ENCODE measurements at places on chromosomes 6 and 20. TPM values are rescaled to one million over a fixed set of nuclear protein-coding genes. Genes with fewer than 3 reads are reported as not detected.

Gene SLC22A3
- 0.71 TPM for total RNA-seq

DNA sequence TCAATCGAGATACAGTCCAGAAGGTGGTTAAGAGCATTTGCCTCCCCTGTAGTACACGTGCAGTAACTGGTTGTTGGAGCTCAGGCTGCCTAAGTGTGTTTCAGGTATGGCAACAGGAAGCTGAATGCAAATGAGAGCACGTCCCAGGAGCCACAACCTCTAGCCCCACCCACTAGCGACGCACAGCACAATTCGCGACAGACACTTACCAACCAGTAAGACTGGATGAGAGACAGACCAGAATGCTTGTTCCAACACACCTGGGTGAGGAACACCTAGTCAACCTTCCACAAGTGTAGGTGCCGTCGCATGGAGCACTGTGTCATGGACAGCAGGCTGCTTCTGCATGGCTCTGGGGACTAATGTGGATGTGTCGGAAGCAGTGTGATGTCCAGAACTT, 7.2 kb upstream of the SERPINB1 start:
- DNase-seq: no peak

- DNase-seq: no peak
These were observed 180.7 kb downstream of the FNDC1 start for GRCh38 chr6:159349915-159350314.

GRCh38 chr20:6467562-6467961, 299.9 kb upstream of the BMP2 start:
- no peak for DNase-seq

- DNase-seq: no peak
These were observed 50.9 kb downstream of the DEK start for GRCh38 chr6:18213439-18213838.

GRCh38 chr20:48801197-48801596, 26.6 kb downstream of the PREX1 start:
- DNase-seq: no peak

Gene HLA-DOA
- total RNA-seq: 22.8 TPM

Gene CD40
- total RNA-seq: 25.0 TPM

Gene SIGLEC1
- total RNA-seq: 16.9 TPM

Gene SPATS1
- not detected for total RNA-seq

Gene MRAP2
- total RNA-seq: 0.56 TPM

DNA sequence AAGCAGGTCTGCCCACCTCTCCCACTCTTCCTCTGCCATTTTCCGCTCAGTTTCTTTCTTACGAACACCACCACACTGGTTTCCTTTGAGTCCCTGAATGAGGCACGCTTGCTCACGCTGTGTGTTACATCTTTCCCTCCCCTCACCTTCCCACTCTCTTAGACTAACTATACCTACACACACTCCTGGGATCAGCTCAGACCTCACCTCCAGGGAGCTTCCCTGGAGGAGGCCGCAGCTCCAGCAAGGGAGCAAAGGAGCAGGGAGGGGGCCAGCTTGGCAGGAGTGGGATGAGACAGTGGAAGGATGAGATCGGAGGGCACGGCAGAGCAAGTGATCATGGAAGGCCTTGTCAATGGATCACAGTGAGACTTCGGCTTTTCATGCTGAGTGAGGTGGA, 28.3 kb upstream of the B4GALT5 start:
- no peak for DNase-seq

DNA sequence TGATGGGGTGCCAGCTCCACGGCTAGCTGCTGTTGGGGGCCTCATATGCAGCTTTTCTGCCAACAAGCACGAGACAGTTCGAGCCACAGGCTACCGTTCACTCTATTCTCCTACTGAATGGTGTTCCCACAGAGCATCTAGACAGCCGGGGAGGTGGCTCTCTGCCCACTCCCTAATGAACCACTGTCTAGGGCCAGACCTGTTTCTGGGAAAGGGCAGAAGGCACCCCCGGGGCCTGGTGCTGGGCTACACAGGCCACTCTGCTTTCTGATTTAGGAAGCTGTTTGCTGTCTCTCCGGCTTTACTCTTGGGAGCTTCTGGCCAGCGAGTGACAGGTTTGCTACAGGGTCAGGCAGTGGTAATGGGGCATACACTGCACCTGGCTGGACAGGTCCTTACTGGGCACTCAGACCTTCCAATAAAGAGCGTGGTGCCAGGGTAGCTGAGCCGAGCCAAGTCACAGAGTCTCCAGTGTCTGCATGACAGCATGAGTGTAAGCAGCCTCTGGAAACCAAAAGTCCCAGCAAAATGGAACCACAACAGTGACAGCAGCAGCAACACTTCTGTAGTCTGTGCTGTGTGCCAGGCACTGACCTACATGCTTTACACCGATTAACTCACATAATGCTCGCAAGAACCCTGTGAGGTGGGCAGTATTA, 8.4 kb downstream of the CCDC167 start:
- DNase-seq: no peak

- DNase-seq: no peak
These were observed 31.3 kb downstream of the MARCKS start for GRCh38 chr6:113888493-113888892.

- DNase-seq: no peak
These were observed 8.5 kb upstream of the SDCBP2 start for GRCh38 chr20:1337441-1337840.

Gene SMLR1
- total RNA-seq: not detected

Gene CYP21A2
- not detected for total RNA-seq

GRCh38 chr6:43919774-43920173, 149.8 kb downstream of the VEGFA start:
- DNase-seq: no peak

GRCh38 chr20:635028-635892, 17.7 kb downstream of the SRXN1 start:
- DNase-seq: no peak

Gene OTOR
- total RNA-seq: not detected

DNA sequence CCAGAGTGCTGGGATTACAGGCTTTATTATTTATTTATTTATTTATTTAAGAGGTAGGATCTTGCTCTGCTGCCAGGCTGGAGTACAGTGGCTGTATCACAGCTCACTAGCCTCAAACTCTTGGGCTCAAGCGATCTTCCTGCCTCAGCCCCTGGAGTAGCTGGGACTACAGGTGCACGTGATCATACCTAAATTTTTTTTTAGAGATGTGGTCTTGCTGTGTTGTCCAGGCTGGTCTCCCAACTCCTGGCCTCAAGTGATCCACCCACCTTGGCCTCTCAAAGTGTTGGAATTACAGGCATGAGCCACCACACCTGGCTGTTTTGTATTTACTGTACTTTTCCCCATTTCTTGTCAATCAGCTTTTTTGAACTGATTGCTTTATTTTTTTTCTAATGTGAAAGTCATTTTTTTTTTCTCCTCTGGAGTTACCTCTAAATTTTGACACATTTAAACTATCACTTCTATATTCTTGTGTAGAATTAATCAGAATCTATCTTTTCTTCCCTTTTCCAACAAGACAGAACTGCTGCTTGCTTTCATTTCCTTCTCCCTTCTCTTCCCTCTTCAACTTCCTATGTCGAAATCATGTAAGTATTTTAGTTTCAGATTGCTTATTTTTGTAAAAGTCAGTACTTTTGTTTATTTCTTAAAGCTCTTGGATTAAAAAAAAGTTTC, 12.0 kb downstream of the PANK2 start:
- DNase-seq: no peak

Gene LY6G6F
- not detected for total RNA-seq

GRCh38 chr20:25675161-25675560, 21.5 kb downstream of the ZNF337 start:
- no peak for DNase-seq

DNA sequence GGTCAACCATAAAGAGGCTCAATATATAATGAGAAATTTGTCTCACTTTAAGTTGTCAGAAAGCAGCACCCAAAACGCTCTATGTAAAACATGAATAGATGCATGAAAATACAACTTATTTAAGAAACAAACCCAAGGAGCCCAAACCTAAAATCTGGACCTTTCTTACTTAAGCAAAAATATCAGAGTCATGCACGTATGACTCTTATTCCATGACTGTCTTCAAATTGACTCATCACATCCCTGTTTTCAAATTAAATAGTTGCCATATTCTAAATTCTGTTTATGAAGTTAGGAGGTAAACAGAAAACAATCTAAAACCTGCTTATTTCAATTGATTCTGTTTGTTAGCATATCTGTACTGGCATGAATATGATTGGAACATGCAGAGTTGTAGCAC, 42.1 kb downstream of the ANKRD6 start:
- DNase-seq: no peak

GRCh38 chr20:50462093-50462690, 48.0 kb upstream of the PTPN1 start:
- no peak for DNase-seq

Gene SH3BGRL2
- 4.3 TPM for total RNA-seq

GRCh38 chr20:25207149-25207959, 11.8 kb downstream of the ENTPD6 start:
- DNase-seq: no peak

Gene CD109
- total RNA-seq: 7.4 TPM

Gene TMEM14C
- total RNA-seq: 133 TPM

DNA sequence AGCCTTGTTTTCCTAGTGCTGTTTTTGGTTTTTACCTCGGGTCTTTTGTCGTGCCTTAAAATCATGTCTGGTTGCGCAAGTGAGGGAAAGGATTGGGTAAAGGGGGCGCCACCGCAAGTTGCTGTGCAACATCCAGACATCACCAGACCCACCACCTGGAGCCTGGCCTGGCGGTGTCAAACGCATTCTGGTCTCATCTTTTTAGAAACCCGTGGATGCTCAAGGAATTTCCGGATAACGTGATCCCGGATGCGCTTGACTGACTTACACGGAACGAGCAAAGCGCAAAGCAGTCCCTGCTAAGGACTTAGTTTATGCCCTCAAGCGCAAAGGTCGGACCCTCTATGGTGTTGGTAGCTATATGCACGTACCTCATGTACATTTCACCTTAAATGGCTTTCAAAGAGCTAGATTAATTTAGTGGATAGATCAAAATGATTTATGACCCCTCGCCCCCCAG, 105.2 kb downstream of the OR2B2 start:
- DNase-seq: no peak

- no peak for DNase-seq
These were observed 414.8 kb upstream of the CDH4 start for GRCh38 chr20:60837173-60837770.

DNA sequence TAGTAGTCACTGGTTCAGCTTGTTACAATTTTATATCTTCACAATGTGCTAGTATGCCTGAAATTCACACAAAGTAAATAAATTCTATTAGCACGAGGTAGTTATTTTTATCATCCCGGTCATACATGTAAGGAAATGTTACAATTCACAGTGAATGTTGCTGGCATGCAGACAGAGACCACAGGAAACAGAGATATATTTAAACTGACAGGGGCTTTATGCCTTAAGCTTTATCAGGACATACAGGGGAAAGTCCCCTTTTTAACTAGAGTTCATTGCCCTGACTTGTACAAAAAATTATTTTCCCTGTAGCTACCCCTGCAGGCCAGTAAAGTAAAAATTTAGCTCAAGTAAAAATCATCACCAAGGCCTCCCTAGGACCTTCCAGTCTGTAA, 712.0 kb upstream of the NRSN1 start:
- DNase-seq: peak; percentile 14

Gene FLRT3
- 0.19 TPM for total RNA-seq

Gene SLC22A2
- not detected for total RNA-seq

GRCh38 chr6:40511884-40512283, 75.3 kb downstream of the LRFN2 start:
- no peak for DNase-seq

Data from heart right ventricle (tissue), 16 donors.